ENCODE measurements at places on chromosomes 3 and 15.

GRCh38 chr3:41418961-41419691 lies 219.8 kb downstream of the CTNNB1 start:
- DNase-seq = no peak

GRCh38 chr3:46098319-46098761 lies 71.1 kb upstream of the XCR1 start:
- no peak for DNase-seq

GRCh38 chr3:37991823-37992222 lies 1.2 kb downstream of the VILL start:
- no peak for DNase-seq

DNA sequence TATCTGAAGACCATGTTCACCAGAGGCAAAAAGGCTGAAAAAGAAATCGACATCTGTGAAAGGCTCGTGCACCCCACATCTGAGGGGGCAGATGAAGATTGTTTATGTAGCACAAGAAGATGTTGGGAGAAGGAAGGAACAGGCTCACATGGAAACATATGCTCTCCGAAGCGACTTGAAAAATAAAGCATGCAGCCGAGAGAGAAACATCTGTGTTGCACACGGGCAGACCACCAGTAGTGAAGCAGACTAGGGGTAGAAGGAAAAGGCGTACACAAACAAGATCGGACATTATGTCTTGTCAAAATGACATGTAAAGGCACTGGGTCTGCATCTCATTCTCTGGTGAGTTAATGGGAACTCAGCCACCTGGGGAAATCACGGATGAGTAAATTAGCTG lies 356.5 kb downstream of the ZIC4 start:
- no peak for DNase-seq

- DNase-seq = no peak
Observed at GRCh38 chr3:43953814-43954692, 263.3 kb downstream of the ABHD5 start.

DNA sequence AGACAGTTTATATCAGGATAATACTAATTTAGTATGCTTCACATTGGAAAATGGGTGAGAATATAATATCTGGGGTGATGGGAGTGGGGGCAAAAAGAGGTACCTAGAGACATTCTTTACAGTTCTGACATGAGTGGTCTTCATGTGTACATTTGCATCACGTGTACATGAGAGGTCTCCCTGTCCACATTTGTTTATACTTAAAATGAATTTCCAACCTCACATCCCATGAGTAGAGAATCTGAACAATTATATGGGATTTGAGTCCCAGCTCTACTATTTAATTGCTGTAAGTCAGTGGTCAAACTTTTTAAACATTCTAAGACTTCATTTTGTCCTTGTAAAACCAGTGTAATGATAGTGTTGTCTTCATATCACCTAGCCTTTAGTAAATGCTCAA lies 408.4 kb downstream of the NAALADL2 start:
- no peak for DNase-seq

GRCh38 chr3:123295171-123295900 lies 93.6 kb downstream of the SEC22A start:
- DNase-seq = peak; percentile 40

DNA sequence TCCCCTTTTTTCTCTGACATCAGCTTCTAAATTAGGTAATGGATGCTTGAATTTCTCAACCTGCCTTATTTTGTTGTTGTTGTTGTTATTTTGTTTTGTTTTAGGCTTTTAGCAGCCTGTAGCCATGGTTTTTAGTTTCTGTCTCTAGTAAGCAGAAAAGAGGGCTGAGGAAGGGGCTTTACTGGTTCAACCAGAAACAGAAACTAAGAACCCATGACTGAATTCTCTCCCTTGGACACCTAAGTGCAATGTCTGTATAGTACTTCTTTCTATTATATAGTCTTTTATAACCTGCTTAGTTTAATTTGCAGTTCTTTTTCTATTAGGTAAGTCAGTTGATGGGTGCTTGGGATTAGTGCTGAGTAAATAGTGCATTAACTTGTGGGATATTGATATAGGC lies 129.0 kb downstream of the BBX start:
- DNase-seq = no peak

- no peak for DNase-seq
Observed at GRCh38 chr3:53044371-53044710, 1.5 kb downstream of the SFMBT1 start.

GRCh38 chr15:41925086-41925608 lies 31.3 kb upstream of the SPTBN5 start:
- no peak for DNase-seq

GRCh38 chr3:13850161-13850945 lies 29.5 kb downstream of the WNT7A start:
- DNase-seq = no peak

DNA sequence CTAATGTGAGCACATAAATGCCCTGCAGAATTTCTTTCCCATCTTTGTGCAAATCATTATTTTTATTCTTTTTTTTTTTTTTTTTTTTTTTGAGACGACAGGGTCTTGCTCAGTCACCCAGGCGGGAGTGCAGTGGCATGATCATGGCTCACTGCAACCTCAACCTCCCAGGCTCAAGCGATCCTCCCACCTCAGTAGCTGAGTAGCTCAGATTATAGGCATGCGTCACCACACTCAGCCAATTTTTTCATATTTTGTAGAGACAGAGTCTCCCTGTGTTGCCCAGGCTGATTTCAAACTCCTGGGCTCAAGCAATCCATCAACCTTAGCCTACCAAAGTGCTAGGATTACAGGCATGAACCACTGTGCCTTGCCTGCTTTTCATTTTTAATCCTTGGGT lies 22.9 kb downstream of the DAG1 start:
- no peak for DNase-seq

DNA sequence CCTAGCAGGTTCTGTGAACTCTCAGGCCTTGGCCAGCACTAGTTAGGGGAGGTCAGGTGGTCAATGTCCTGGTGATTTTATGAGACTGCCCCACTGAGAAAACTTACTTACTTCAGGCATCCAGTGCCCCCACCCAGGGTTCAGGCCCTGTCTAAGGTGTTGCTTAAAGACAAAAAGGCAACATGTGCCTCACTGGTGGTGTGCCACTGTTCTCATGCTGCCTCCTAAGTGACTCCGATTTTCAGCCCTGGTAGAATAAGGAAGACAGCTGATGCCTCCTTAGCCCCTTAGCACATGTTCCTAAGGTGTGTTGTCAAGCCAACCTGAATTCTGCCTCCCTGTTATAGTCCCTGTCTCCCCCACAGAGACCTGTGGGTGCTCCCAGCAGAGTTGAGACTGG lies 5.3 kb downstream of the RBM15B start:
- no peak for DNase-seq

DNA sequence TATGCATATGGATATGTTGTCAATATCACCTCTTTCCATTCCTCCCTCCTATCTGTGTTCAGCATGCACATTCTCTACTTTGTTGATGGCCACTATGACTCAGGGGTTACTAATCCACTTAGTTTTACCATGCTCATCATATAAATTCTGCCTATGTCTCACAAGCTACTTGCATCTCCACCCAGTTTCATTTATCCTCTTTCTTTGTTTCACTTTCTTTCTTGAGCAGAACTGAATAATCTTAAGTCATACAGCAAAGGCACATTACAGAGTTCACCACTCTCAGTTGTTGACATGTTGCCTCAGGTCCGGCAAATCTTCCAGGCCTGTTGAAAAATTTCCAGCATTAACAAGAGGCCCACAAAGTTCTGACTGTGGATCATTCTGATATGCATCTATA lies 71.5 kb downstream of the SSR3 start:
- no peak for DNase-seq

DNA sequence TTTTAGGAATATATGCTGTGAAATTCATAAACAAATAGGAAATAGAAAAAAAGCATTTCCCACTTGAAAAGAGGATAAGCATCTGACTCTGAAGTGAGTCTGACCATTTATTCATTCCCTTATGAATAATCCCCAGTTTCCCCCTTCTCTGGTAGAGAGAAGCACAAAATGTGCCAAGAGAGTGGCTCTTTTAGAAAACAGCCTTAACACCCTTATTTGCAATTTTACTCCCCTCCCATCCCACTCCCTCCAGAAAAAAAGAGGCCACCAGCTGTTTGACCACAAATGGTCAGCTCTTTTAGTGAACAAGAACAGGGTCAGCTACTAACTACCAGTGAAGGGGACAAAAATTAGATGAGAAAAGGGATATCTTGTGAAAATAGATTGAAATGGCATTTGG lies 184.5 kb upstream of the ADAMTS9 start:
- no peak for DNase-seq

DNA sequence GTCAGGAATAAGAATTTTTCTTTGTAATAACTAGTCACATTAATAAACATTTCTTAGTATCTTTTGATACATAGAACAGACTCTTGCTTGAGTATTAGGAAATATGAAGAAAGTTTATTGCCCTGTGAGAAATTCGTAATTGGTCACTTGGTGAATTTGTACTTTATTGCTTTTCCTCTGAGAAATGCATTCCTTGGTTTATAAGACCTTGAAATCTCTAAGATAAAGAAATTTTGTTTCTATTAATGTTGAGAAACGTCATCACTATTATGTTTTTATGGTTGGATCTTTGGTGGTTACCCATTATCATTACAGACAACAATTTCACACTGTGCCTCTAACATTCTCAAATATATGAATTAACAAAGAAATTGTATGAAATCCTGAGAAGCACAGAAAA lies 652.0 kb upstream of the NECTIN3 start:
- no peak for DNase-seq

DNA sequence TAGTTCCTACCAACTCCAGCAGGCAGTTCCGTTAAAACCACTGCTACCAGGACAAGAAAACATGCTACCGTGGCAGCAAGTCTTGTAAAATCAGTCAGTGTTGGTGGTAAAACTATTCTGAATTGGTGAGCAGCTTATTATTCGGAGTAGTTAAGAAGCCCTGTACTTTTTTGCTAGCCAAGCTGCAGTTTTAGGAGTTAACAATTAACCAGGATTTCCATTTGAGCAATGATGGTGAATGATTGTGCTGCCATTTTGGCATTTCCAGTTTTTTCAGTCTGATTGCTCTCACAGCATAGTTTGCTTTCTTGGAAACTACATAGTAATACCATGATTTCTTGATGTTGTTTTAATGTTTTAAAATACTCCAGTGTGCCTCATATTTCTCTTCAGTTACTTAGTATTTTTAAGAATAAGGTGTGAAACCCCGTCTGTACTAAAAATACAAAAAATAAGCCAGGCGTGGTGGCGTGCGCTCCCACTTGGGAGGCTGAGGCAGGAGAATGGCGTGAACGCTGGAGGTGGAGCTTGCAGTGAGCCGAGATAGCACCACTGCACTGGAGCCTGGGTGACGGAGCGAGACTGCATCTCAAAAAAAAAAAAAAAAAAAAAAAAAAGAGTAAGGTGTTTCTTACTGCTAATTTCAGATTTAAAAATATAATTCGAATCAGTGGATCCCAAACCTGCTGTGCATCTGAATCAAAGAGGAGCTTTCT lies 43.8 kb upstream of the SCAANT1 start:
- DNase-seq = no peak

DNA sequence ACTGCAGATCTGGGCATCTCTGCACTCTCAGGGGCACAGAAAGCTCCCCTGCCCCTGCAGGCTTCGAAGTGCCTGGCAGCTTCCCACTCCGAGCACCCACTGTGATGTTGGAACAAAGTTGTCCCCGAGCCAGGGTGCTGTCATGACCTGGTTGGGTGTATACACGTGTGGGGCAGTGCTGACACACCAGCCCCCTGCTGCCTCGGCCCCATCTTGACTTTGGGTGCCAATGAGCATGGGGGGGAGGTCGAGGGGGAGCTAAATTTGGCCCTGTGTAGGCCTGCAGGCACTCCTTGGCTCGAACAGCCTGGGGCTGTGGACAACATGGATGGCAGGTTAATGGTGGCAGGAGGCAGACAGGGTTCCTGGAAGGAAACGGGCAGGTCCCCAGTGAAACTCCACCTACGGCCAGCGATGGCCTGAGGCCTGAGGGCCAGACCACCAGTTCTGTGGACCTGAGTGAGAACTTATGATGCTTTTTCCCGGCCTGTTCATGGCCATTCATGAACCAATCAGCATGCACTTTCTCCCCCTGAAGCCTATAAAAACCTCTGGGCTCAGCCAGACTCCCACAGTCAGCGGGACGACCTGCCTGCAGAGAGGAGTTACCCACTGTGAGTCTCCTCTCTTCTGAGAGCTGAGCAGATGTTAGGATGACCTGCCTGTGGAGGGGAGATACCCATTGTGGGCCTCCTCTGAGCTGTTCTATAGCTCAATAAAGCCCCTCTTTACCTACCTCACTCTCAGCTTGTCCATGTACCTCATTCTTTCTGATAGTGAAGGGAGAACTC lies 1029.1 kb upstream of the GBE1 start:
- no peak for DNase-seq
